ENCODE measurements at places on chromosomes 1 and 21. TPM values are rescaled to one million over a fixed set of nuclear protein-coding genes. Genes with fewer than 3 reads are reported as not detected.

KLHL12 gene
- total RNA-seq, result 30.0 TPM

ZFP69 gene
- total RNA-seq, result 4.7 TPM

HSF2BP gene
- total RNA-seq, result 1.0 TPM

L1TD1 gene
- total RNA-seq, result 0.36 TPM

TMCC2 gene
- total RNA-seq, result 7.2 TPM

VASH2 gene
- 0.36 TPM for total RNA-seq

SCMH1 gene
- total RNA-seq, result 20.4 TPM

TEX38 gene
- total RNA-seq, result not detected
